ENCODE measurements at places on chromosomes 2 and 18.

DNA sequence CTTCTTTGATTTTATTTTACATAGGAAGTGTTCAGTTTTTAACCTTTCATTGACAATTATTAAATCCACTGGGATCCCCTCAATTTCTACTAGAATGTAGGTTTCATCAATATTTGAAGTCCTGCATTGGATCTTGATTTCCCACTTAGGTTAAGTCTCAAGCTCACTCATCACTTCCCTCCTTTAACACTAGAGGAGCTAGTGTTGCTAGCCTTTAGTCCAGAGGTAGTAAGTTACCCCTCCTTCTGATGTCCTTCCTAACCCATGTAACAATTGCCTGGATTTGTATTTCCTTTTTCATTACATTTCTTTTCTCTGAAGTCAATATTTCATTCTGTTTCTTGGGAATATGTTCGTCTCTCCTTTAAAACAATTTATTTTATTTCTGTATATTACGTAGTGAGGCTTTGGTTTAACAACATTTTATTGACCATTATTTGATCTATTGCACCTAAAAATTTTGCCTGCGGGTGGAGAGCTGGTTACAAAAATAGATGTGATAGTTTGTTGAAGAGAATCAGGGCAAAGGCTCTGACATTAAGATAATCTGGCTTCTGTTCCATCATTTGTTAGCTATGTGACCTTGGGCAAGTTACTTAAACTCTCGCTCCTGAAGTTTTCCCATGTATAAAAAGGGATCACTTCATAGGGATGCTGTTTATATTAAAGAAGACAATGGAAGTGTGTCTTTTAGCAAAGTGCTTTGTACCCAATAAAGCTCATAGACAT lies 833.0 kb downstream of the SLC4A3 start:
- no peak for DNase-seq

DNA sequence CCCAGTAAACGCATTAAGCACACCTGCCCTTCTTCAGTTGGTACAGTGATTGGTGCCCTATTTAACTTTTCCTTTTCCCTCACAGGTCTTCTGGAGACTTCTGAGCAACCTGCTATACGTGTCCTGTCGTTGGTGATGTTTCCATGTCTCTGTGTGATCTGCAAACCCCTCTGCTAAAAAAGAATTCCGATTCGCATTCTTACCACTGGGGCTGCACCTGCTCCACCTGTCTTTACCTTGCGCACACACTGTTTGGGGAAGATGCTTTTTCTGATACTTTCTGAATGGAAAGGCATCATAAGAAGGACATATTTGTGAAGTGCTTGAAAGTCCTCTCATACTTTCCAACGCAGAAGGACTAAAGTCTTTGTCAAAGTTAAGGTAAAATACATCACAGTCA lies 323.9 kb upstream of the SOX11 start:
- DNase-seq = no peak

DNA sequence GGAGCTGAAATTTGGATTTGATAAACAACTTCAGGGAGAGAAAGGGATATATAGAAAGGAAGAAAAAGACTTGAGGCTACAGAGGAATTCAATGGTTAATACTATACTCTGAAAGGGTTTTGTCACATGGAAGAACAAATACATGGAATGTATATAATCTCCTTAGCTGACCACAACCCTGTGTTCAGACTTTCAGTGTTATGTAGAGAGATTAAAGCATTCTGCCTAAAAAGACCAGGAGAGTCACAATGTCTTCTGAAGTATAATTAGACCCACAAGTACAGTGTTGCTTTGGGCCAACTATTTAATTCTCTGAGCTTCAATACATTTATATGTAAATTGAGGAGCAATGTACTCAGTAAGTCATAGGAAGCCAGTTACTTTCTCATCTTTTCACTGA lies 123.8 kb upstream of the FSHR start:
- DNase-seq = no peak

DNA sequence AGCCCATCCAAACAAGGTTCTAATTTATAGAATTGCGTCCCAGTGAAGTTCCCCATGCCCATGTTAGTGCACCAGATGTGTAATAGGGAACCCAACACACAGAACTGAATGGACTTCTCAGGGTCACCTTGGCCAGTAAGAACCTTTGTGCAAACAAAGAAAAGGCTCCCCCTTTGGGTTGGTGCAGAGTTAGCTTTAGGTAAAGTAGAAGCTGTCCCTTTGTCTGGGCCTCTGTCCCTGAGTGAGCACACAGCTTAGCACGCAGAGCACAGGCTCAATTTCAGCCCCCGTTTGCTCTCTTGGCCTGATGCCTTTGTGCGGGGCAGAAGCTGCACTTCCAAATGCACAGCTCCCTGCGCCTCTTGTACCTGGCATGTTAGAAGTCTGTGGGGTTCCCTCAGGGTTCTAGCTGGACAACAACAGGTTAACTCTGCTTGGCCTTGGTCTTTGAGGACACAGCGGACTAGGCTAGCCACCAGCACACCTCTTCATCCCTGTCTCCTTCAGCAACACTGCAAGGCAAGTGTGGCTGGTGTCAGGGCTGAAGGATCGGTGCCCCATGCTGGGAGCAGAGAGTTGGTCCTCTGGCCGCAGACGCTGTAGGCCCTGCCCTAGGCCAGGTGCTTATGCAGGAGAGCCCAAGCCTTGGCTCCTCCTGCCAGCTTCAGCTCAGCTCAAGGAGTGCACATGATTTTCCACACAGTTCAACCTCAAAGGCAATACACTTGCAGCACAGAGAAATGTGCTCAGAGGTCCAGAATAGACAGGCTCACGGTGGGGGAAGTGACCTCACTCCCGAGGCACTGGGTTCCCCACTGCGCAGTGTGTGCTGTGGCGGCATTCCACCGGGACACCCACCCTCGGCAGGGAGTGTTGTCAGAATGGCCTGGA lies 73.3 kb upstream of the FOSL2 start:
- no peak for DNase-seq

GRCh38 chr2:24676493-24676892 lies 116.7 kb downstream of the PTRHD1 start:
- no peak for DNase-seq

DNA sequence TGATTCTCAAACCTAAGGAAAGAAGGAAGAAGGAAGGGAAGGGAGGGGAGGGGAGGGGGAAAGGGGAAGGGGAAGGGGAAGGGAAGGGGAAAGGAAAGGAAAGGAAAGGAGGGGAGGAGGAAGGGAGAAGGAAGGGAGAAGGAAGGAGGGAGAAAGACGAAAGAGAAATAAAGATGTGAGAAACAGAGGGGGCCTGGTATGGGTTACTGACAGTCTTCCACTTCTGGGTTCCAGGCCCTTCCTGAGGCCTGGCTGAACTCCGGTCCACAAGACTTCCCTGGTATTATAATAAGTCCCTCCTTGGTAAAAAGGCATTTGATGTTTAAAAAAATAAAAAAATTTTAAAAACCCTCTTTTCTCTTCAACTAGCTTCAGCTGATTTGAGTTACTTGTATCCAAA lies 17.4 kb downstream of the SLC4A5 start:
- no peak for DNase-seq

Data from epithelial cell of prostate (primary cell).